Stomach (tissue), 19 donors: ENCODE measurements at places on chromosomes 13 and 19. TPM values are rescaled to one million over a fixed set of nuclear protein-coding genes. Genes with fewer than 3 reads are reported as not detected.

ICAM5 gene
- total RNA-seq, result not detected

CGB5 gene
- total RNA-seq, result not detected

CYP4F3 gene
- total RNA-seq, result 4.9 TPM

SLC25A42 gene
- 54.8 TPM for total RNA-seq

CEACAM1 gene
- 0.45 TPM for total RNA-seq

MEIOSIN gene
- total RNA-seq, result not detected

ZNF254 gene
- total RNA-seq, result 43.7 TPM
